NCI-H2227 treated with DMSO at 0.1 percent for 48 hours (cell line): ENCODE measurements at places on chromosomes 3 and 15.

- DNase-seq: no peak
Observed at GRCh38 chr3:168048414-168049330, 47.1 kb downstream of the GOLIM4 start.

- DNase-seq: no peak
Observed at GRCh38 chr15:95302206-95302605, 1028.3 kb upstream of the NR2F2 start.

DNA sequence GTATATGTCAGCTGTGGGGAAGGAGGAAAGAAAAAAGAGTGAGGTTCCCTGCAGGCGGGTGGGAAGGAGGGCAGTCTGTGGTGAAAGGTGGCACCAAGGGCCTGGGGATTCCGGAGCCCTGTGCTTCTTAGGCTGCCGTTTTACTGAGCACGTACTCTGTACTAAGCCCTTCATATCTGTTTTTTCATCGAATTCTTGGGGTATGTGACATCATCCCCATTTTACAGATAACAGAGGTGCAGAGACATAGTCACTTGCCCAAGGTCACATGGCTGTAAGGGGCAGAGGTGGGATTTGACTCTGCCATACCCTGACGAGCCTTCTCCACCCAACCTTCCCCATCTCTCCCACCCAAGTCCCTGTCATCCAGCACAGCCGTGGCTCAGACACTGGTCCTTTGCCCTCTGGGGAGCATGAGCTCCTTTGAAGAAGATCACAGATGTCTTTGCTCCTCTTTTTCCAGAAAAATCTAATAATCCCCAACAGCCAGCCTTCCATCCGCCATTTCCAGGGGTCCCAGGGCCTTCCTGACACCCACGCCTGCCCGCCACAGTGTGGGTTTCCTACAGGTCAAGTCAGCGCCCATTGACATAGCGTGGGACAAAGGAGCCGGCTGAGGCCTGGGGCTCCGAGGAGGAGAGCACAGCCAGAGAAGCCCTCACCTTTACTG lies 24.2 kb downstream of the CYP11A1 start:
- no peak for DNase-seq

GRCh38 chr3:25572336-25572735 lies 92.4 kb downstream of the TOP2B start:
- DNase-seq: no peak

DNA sequence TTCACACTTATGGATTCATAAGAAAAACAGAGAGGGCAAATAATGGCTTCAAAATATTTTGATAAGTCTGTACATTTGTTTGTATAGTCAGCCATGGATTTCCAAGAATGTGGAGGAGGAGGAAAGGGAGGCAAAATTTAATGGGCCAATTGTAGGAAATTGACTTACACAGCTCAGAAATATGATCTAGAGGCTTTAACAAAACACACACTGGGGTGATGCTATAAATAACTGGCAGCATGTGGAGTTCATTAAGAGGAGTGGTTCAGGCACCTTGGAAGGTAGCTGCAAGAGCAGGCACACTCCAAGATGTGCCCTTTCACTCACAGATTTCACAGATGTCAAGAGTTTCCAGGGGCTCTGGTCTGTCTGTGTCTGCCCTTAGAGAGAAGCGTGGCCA lies 193.4 kb upstream of the RASGRP1 start:
- no peak for DNase-seq

DNA sequence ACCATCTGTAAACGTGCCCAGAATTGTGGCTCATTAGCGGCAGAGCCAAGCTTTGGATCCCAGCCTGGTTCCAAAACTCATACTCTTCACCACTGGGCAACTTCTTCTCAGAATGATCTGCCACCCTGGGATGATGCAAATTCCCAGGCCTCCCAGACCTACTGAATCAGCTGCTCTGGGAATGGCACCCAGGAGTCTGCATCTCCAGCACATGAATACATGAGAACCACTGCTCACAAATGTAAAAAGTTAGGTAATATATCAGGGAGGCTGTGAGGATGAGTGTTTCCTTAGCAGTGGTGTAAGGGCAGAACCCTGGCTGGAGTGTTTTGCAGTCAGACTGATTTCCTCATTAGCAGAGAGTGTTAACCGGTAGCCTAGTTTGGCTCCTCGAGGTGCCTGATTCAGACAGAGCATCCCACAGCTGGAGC lies 94.2 kb downstream of the LIPC start:
- DNase-seq: no peak

GRCh38 chr15:41503669-41504010 lies 10.0 kb downstream of the ITPKA start:
- DNase-seq: no peak
